AG09309 (cell line): ENCODE measurements at places on chromosomes 16 and 17.

DNA sequence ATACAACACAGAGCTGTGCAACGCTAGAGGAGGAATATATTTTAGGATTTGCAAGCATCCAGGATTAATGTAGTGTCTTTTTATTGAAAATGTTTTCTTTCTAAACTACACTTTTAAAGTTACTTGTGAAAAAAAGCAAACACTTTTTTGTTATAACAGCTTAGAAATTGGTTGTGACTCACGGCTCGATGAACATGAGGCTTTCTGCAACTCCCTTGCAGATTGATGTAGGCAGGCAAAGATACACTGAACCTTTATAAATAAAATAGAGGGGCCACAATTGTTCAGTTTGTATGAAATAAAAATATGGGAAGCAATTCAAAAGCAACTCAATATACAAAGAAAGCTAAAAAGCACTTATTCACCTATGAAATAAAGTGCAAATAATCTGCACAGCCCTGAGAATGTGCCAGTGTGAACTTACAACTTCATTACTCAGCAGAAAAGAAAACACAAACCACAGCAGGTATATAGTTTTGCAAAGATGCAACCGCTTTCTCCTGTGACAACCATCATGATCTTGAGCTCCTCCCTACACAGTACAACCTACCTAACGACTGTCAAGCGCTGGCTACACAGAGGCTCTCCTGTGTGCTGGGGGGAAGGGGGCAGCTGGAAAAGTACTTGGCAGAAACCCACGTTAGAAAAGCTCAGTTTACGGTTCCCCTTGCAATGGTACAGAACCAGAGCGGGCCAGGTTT is 948 bp downstream of the LUC7L start:
- DNase-seq, result no peak

DNA sequence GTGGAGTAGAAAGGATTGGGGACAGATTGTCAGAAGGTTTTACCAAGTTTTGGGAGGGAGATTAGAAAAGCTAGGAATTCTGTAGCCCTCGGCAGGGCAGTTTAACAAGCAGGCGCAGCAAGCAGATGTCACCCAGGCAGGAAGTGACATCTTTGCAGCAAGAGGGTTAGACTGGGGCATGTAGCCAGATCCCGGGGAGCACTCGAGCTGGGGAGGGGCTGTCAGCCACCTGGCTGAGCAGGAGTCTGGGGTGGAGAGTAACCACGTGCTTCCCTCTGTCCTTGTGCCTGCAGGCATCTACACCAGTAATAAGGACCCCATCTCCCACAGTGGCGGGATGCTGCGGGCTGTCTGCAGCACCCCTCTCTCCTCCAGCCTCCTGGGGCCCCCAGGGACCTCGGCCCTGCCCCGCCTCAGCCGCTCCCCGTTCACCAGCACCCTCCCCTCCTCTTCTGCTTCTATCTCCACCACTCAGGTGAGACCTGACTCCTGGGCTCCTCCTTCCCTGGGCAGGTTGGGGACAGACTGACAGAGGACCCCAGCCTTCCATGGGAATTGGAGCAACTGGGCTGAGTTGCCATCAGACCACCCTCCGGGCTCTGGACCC is 12.2 kb downstream of the MLLT6 start:
- DNase-seq, result no peak

GRCh38 chr16:57066625-57067024 is 25.8 kb upstream of the CPNE2 start:
- no peak for DNase-seq

DNA sequence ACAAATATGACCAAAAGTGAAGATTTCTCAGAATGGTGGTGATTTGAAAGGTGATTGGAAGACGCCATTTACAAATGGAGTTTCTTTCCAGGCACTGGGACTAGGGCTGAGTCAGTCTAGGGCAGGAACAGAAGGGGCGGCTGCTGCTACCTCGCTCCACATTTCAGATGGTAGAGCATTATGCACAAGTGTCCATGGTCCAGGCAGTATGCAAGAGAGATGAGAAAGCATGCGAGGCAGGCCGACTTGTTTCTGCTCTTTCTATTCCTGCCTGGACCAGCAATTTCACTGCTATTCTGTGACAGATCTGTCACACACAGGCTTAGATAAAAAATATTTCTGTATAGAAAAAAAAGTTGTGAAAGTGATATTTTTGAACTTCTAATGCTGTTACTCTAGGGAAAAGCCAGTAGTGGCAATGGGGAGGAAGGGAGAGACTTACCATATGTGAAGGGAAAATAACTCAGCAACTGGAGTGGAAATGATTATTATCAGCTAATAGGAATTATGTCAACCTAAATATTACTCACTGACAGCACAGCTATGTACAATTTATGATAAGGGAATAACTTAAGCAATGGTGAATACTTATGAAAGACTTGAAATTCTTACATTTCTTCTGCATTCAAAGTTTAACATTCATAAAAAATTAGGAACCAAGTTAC is 134.7 kb upstream of the NETO2 start:
- no peak for DNase-seq

DNA sequence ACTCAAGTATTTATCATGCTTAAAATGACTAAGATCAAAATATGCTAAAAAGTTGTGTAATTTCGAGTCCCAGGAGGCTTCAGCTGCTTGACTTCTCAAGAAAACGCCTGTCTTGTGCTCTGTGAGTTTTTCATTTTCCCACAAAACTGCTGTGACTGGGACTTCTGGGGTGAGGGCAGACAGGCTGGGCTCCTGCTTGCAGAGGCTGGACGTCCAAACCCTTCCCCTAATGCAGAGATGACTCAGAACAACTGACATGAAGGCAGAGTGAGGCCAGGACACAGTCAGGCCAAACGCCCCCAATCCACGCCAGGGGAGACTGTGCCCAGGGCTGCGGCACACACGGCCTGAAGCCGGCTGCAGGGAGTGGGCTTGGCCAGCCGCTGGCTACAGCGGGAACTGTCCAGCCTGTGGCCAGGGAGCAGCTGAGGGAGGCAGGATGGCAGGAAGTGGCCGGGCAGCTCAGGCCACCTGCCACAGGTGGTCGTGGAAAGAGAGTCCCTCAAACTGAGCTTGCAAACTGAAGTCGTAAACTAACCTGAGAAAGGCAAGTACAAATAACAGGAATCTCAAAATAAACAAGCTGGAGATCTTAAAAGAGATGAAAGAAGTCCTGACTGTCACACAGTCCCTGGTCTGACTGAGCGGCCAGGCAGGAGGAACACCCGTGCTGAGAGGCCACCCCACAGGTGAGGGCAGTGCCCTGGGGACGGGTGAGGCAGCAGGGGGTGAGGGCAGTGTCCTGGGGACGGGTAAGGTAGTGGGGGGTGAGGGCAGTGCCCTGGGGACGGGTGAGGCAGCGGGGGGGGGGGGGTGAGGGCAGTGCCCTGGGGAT is 21.3 kb upstream of the HEXD start:
- DNase-seq, result peak; percentile 98

DNA sequence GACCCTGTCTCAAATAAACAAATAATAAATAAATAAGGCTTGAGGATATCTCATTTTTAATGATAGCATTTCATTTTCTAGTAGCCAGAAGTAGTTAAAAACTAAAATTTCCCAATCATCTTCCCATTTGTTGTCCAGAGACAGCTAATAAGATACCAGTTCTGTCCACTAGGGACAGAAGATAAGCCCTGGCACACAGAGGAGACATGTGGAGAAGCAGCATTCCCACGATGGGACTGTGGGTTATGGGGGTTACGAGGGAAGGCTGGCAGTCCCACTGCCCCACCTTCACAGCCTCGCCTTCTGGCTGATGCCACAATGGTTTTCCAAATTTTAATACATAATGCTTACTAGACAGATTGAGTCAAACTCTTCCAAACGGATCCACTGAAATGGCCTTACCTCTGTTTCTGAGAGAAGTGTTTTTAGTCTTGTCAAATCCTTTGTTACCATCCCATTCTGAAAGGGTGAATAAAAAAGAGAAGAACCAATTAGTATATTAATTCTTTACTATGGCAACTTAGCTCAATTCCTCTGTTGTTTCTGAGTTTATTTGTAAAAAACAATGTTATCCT is 44.2 kb downstream of the HELZ start:
- no peak for DNase-seq

- DNase-seq, result no peak
Measured at GRCh38 chr17:74785096-74785980, 9.2 kb upstream of the NAT9 start.

GRCh38 chr17:82213251-82214011 is 789 bp upstream of the CCDC57 start:
- no peak for DNase-seq

DNA sequence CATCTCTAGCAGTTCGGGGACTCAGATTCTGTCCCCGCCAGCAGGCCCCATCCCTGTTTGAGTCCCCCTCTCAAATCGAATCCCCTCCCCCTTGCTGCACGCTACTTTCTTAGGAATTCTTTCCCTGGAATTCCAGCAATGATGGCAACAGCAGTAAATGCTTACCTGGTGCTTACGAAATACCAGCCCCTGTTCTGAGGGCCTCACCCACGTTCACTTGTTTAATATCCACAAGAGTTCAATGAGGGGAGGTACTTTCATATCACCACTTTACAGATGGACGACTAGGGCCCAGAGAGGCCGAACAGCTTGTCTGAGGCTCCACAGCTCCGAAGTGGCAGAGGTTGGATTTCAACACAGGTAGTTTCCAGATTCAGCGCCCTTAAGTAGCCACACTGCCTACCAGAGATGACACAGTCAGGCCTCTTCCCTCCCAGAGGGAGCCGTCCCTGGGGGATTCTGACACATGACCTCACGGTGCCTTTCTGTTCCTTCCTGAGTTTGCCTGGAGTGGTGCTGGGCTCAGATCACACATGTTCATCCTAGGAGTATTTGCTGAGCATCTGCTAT is 120.7 kb upstream of the GSE1 start:
- DNase-seq, result no peak

DNA sequence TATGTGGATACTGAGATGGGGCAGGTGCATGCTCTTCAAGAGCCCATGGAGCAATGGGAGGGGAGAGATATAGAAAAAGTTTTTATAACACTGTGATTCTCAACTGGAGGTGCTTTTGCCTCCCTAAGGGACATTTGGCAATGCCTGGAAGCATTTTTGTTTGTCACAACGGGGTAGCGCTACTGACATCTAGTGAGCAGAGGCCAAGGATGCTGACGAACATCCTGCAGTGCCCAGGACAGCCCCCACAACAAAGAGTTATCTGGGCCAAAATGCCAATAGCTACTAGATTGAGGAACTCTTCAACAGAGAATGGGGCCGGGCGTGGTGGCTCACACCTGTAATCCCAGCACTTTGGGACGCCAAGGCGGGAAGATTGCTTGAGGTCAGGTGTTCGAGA is 67.2 kb upstream of the CLEC3A start:
- no peak for DNase-seq

DNA sequence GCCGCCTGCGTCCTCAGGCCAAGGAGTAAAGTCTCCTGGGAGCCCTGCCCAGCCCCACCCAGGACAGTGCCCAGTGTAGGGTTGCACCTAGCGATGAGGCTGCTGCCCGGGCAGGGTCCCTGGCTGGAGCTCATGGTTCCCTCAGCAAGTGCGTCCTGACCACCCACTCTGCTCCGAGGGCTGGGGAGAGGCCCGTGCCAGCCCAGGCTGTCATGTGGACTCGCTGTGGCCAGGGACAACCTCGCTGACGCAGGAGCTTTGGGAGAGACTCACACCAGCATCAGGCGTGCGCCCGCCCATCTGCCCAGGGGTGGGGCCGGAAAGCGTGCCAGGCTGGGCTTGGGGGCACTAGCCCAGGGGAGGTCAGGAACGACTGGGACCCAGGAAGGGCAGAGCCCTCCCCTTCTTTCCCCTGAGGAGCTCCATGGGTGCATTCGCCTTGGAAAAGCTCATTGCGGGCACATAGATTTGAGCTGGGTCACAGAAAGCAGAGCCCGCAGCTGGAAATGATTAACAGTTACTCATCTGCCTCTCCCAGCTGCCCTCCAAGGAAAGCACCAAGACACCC is 19.7 kb downstream of the DPEP1 start:
- peak; percentile 55 for DNase-seq

- no peak for DNase-seq
Measured at GRCh38 chr16:87351320-87351698, 32.3 kb downstream of the FBXO31 start.

DNA sequence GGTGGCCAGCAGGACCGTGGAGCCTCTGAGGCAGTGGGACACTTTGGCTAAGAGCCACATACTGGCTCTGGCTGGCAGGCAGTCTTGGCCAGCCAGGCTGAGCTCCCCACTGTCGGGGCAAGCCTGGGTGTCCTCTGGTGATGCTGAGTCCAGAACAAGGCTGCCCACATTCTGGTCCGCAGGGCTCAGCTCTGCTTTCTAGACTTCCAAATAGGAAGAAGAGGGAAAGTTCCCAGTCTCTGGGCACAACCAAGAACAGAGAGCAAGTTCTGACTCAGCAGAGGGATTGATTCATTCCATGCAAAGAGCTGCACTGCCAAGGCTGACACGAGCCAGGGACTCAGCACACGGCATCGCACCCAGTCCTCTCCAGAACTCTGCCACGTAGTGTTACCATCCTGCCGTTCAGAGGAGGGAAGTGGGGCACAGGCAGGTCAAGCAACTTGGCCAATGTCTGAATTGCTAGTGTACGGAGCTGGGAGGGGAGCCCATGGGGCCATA is 58.9 kb downstream of the NOS2 start:
- no peak for DNase-seq

GRCh38 chr16:11386791-11387546 is 41.7 kb downstream of the RMI2 start:
- DNase-seq, result no peak

DNA sequence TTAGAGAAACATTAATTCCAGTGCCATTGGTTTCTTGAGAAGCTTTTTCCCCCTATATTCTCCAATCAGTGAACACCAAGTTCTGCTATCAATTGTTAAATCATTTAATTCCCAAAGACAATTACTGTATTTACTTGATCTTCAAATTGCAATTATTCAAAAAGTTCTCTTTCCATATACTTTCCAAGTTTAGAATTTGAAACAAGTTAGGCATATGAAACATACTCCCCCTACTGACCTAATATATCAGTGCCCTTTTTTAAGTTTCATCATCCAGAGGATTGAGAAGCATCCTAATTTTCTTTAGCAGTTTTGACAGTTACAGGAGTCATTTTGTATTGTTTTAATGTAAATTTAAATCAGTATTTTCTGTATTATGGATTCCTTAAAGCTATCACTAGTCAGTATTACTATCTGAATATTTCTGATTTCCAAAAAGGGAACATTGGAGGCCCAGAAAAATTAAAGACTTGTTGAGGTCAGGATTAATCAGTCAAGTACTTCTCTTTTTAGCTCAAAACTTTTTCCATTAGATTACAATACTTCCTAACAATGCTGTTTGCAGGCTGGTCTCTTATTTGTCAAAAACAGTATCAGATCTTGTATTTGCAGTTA is 16.3 kb downstream of the MEIOC start:
- DNase-seq, result no peak

GRCh38 chr17:78995022-78995760 is 14.4 kb downstream of the CANT1 start:
- DNase-seq, result no peak

- no peak for DNase-seq
Measured at GRCh38 chr17:63555500-63556156, 5.4 kb downstream of the DCAF7 start.

- no peak for DNase-seq
Measured at GRCh38 chr16:52494621-52495020, 52.3 kb downstream of the TOX3 start.

DNA sequence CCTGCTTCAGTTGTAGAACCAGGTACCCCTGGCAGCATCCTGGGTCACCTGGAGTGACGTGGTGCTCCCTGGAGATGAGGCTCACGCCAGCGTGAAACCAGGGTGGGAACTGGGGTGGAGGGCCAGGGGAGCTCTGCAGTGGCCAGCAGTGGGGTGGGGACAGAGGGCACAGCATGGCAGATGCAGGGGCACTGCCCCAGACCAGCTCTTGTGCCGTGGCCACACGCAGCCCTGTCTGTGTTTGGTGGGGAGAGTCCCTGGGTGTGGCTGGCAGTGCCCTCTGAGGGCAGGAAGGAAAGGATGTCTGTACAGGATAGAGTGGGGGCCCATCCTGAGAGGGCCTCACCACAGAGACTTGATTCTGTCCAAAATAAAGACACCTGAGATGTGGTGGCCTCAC is 24.5 kb downstream of the ZNF750 start:
- no peak for DNase-seq
